ENCODE measurements at places on chromosomes 3 and 15.

DNA sequence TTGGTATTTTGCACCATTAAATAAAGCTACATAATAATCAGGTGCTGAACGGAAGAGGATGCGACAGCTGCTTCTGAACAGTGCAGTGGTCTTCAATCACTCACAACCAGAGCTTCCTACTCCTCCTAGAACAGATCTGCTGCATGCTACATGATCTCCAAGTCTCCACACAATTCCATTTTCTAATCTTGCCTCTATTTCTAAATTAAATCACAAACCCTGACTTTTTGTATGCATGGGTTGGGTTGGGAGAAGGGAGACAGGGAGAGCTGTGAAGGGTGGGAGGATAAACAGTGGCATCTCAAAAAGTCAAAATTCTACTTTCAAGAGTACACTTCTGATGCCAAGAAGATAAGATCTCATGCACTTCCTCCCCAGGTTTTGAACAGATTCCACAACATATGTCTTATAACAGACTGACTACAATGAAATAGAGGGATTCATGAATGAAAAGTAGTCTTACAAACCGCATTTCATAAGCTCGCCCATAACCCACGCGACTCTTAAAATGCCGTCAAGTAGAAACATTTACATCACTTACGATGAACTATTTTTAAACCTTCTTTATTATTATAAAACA lies 57.2 kb downstream of the CHSY1 start:
- DNase-seq, result no peak

GRCh38 chr15:73225358-73226015 lies 143.3 kb downstream of the HCN4 start:
- no peak for DNase-seq

GRCh38 chr3:160840590-160840989 lies 84.6 kb downstream of the PPM1L start:
- no peak for DNase-seq

DNA sequence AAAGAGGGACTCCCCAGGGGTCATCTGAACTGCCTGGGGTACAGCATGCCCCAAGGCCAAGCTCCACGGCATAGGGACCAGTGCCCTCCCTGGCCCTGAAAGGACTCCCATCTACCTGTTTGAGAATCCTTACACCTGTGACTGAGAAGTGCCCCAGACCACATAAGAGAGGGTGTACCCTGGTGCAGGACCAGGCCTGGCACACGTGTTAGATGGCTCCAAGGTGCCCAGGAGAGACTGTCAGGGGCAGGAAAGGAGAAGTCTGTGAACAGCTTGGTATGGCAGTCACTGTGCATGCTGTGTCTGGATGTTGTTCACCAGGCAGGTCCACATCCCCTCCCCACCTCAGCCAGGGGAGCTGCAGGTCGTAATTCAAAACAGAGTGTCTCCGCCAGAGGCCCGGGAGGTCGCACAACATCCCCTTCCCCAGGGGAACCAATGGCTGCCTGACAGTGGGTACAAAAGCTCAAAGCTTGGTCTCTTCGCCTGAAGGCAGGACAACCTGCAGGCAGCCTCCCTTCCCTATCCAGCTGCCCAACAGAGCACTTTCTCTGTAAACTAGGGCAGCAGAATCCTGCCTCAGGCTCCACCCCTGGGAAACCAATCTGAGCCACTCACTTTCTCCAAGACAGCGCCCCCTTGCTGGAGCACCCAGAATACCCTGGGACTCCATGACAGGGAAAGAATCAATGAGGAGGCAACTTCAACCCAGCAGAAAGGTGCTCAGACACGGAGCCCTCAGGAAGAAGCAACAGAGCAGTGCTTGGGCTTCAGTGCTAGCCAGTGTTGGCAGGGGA lies 3.9 kb downstream of the NUP210 start:
- peak; percentile 27 for DNase-seq

DNA sequence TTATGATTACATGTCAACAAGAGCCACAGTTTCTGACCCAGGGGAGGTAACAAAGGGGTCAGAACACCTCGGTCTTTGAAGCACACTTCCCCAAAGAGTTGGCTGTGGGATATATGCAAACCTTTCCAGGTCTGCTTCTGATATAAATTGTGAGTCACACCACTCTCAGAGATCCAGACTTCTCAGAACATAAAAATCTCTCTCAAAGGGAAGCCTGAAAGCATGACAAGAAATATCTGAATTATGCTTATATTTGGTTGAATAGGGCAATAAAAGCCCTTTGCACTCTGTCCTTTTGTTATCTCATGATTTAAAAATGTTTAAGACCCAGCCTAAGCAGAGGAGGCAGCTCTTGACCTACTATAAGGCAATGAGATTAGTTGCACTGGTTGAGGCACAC lies 56.8 kb downstream of the MYH15 start:
- DNase-seq, result no peak

GRCh38 chr3:43707266-43707665 lies 16.5 kb downstream of the ABHD5 start:
- DNase-seq, result no peak

- DNase-seq, result no peak
These were observed 63.1 kb downstream of the CDC25A start for GRCh38 chr3:48125013-48125705.

DNA sequence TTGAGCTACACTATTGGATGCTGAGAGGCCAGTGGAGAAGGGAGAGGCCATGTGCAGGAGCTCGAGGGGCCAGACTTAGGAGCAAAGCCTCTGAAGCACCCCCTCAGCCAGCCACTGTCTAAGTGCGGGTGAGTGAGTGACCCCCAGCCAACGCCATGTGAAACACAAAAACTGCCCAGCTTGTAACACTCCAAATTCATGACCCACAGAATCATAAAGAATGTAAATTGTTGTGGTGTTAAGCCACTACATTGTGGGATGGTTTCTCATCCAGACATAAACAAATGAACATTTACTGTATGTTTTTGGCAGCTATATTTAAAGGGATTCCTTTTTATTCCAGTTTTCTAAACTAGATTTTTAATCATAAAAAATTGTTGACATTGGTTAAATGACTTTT lies 27.2 kb upstream of the TMEM158 start:
- DNase-seq, result no peak

DNA sequence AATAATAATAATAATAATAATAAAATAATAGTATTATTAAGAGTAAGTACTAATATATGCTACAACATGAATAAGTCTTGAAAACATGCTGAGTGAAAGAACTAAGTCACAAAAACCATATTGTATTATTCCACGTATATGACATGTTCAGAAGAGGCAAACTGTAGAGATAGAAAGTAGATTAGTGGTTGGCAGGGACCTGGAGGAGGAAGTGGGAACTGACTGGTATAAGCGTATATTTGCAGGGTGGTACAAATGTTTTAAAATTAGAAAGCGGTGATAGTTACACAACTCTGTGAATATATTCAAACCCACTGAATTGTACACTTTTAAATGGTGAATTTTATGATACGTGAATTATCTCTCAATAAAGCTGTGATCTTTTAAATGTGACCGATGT lies 32.8 kb downstream of the LRRK1 start:
- DNase-seq, result no peak

DNA sequence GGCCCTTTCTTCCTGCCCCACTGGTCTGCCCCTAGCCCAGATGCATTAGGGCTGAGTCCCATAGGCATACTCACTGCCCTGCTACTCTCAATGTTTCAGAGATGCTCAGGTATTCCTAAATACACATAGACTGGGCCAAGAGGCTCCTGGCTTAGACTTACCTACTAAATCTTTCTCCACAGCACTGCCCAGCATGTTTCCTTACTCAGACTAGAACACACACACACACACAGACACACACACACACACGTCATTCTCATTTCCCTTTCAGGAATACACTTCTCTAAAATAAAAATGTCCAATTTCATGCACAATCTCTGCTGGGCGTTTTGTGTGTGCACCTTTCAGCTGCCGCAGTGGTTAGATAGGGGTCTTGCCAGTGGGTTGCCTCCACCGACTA lies 175.7 kb downstream of the FAM43A start:
- DNase-seq, result no peak

DNA sequence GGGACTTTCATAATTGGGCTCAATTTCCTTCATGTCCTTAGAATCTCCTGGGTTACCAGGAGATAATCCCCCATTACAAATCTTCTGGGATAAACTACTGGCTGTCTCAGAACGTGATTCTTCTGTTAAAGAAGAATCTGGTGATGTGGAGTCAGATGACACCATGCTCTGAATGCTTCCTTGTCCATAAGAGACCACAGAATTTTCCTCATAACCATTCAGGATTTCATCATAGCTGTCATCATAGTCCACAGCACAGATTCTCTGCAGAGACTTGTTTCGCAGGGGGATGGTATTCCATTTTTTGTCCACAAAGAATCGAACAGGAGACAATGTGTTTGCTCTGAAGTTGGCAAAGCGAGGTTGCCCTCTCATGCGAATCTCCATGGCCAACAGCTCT lies 109.8 kb upstream of the TSPAN3 start:
- no peak for DNase-seq

DNA sequence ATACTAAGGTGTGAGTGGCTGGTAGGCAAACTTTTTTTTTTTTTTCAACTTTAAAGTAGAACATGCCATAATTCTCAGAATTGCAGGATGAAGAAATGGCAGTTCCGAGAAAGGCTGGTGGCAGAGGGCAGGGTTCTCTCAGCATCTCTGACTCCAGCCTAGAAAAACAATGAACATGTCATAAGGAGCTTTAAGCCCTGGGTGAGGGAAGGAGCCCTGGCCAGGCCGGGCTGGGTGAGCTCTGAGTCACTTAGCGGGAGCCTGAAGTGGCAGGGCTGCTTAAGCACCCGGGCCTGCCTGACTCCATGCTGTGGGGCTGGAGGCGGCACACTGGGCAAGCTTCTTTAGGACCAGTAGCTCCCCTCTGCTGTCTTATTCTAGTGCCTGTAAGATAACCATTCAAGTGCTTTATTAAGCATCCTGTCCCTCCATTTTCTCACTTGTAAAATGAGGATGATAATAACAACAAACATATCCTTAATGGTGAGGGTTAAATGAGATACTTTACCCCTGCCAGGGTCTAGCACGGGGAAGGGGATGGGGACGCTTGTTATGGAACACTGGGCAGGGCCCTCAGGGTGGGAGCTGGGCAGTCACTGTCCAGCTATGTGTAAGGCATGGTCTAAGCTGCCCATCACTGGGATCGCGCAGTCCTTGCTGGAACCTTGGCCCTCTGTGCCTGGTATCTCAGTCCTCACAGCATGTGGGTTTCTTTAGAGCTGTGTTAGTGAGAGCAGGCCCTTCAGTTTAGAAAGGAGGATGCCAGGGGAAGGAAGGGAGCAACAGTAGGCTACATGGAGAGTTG lies 18.4 kb downstream of the SMAD6 start:
- no peak for DNase-seq

- no peak for DNase-seq
These were observed 93.8 kb downstream of the SLCO3A1 start for GRCh38 chr15:91947293-91947679.

DNA sequence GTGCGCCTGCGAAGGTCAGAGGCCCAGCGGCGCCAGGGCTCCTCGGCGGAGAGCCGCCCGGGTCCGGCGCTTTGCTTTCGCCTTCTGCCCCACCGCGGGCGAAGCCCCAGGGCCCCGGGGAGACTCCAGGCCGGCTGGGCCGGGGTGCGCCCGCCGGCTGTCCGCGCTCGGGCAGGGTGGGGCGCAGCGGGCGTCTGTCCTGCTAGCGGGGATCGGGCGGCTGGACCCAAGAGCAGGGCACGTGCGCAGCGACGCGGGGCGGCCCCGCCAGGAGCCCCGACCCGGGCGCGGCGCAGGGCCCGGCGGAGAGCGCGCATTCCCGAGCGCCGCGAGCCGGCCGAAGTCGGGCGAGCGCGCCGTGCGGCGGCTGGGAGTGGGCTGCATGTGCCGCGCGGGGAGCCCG lies 569 bp upstream of the ALDH1A3 start:
- peak; percentile 50 for DNase-seq

DNA sequence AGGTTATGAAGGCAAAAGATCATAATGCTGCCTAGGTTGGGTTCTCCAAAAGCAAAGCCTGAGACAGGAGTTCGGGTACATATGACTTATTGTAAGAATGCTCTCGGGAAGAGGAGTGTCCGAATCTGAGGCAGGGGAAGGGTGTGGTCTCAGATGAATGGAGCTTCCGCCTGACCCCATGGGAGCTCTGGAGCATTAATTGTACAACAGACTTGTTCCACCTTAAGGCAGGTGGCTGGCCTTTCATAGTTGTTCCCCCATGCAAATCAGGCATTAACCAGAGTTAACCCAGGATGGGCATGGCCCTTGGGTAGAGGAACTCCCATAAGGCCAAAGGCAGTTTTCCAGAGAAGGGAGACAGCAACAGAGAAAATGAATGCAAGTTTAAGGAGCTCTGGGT lies 170.6 kb downstream of the MYRIP start:
- DNase-seq, result no peak

DNA sequence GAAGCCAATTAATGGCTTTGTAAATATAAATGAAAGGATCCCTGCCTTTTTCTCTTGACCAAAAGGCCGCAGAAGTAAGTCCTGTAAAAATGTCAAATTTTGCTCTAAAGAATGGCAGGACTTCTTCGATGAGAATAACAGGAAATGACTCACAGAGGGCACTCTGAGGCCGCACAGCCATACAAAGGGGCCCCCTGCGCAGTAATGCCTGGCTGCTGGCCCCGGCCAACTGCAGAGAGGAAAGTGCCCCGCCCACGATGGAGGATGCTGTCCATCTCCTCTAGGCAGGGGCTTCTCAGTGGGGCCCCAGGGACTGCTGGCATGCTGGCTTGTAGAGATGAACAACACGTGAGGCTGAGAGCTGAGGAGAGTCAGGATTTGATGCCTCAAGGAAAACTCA lies 18.1 kb upstream of the SCN10A start:
- DNase-seq, result peak; percentile 54

DNA sequence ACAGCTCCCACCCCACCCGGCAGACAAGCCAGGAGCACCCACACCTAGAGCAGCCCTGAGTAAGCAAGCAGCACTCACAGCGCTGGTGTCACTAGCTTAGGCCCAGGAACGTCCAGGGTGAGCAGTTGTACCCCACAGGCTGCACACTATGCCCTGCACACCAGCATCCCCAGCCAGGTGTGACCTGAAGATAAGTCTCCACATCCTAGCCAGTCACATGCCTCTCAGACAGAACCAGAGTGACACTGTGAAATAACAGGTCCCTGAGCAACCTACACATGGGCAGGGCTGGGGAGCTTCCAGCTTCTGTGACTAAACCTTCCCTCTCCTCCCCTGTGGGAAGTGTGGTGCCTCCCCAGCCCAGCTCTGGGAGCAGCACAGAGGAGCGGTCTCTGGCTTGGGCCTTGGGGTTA lies 253.6 kb downstream of the UACA start:
- no peak for DNase-seq

GRCh38 chr3:13338231-13338630 lies 81.9 kb downstream of the NUP210 start:
- DNase-seq, result no peak
